Activated CD8-positive, alpha-beta memory T cell treated with anti-CD3 and anti-CD28 coated beads for 4 hours (primary cell): ENCODE measurements at places on chromosomes 12 and 14.

- DNase-seq, result no peak
Observed at GRCh38 chr14:67270145-67270753, 29.0 kb downstream of the PALS1 start.

DNA sequence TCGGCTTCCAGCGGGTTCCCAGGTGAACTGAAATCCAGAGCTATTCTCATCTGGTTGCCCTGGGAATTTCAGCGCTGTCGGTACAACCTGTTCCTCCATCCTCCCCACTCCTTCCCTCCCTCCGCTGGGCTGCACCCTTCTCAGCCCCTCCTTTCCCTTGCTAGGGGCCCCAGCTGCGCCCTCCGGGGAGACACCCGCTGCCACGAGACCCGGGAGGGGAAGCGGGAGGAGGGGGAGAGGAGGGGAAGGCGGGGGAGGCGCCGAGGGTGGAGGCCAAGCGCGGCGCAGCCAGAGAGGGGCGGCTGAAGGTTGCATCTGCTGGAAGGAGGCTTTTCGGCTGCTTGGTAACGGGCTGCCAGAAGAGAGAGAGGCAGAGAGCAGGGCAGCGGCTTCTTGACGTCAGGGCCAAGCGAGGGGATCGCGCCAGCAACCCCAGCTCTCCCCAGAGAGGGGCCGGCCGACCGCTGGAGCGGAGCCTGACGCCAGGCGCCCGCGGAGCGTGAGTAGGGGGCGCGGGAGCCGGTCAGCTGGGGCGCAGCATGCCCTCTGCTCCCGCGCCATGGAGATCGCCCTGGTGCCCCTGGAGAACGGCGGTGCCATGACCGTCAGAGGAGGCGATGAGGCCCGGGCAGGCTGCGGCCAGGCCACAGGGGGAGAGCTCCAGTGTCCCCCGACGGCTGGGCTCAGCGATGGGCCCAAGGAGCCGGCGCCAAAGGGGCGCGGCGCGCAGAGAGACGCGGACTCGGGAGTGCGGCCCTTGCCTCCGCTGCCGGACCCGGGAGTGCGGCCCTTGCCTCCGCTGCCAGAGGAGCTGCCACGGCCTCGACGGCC lies at the start of gene KCNA5:
Gene KCNA5, plus strand, starts transcription at position 291 of the 831 bp plus-strand sequence. Its CDS starts 269 bp downstream, at position 560.
- no peak for DNase-seq

GRCh38 chr12:46357438-46358324 lies 14.9 kb downstream of the SLC38A2 start:
- no peak for DNase-seq

DNA sequence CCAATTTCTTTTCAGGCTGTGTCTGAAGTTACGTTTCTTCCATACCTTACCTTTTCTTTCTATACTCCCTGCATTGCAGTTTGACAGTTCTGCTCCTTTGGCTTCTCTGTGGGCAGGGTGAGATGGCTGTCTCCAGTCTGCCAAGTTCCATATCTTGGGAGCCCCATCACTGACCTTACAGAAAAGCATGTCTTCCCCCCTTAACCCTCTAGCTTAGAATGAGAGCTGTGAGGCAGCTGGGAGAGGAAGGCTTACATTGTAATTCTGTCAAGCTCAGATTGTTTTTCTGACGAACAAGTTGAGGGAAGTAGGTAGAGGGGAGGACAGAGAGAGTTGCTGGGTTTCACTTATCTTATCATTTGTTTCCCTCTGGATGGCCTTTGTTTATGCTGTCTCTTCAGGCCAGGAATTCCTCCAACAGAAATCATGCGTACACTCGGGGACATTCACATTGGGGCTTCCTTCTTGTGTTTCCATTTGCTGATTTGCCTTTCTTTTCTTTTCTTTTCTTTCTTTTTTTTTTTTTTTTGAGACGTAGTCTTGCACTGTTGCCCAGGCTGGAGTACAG lies 9.3 kb downstream of the DAAM1 start:
- DNase-seq, result no peak

DNA sequence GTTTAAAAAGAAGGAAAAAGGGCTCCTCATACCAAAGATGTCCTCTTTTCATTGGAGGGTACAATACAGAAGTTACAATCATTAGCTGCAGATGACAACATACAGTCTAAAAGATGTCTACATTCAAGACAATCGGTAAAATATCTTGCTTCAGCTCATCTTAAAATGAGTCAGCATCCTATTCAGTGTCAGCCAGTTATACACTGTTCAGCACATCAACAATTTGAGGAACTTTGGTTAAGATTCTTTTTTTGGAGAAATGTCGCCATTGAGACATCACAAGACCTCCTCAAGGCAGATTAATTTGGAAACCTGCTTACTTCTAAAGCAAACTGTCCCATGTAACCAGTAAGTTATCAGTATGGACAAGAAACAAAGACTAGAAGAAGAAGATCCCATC lies 100.7 kb upstream of the SLC38A4 start:
- DNase-seq, result no peak

DNA sequence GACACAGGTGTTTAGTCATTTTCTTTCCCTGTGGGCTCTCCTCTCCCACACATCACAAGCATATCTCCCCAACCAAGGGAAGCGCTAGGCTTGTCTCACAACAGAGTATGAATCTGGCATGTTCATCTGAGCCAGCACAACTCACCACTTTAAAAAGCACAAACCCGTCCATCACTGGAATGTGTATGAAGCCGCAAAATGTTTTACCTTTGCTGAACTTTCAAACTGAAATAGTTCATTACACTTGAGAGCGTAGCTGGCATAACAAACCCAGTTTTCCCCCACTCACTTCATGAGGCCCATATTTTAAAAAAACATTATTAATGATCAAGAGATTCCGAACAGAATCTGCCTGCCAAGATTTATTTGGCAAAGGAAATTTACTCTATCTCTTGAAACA lies 15.8 kb downstream of the NID2 start:
- no peak for DNase-seq

- DNase-seq, result no peak
Observed at GRCh38 chr14:85178864-85179263, 351.1 kb upstream of the FLRT2 start.

DNA sequence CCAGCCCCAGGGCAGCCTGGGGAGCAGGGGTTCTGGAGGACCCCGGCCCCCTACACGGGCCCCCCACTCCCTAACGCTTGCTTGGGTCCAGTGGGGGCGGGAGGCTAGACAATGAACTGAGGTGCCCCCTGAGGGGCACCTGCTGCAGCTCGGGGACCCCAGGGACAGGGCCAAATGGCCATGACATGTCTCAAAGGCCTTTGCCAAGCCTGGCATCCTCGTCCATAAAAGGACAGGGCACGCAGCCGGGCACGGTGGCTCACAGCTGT lies 11.7 kb upstream of the C14orf180 start:
- no peak for DNase-seq

DNA sequence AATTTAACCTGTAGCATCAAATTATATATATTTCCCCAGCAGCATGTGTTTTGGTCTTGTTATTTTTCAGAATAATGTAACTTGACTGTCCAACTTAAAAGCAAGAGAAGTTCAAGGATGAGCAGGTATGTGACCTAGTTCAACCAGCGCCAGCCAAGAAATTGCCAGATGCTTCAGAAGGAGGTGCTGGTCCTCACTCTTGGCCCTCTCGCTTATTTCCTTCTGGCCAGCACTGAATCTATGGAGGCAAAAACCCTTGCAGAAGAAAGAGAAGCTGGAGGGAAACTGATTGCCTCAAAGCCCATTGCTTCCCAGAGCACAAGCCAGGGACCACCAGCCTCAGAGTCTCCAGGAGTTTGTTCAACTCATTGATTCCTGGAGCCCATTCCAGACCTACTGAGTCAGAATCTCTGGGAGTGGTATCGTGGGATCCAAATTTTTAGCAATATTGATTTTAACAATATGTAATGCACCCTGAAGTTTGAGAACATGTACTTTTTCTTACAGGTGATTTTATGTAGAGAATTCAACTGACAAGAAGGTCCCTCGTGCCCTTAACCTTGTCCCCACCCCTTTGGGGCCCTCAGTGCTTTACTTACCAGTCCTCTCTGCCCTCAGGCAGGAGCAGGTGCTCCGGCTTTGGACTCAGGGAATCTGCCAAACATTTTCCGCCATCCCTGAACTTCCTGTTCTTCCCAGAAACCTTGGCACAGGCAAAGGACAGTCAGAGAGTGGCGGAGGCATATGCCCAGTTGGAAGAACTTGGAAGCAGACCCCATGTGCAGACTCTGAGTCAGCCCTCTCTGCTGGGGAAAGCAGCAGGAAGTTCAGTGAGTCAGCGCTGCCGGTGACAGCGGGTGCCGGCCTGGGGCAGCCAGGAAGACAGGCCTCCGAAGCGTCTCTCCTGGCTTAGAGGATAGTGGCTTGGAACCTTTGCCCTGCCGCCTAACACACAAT lies 10.4 kb downstream of the BEST3 start:
- DNase-seq, result no peak

DNA sequence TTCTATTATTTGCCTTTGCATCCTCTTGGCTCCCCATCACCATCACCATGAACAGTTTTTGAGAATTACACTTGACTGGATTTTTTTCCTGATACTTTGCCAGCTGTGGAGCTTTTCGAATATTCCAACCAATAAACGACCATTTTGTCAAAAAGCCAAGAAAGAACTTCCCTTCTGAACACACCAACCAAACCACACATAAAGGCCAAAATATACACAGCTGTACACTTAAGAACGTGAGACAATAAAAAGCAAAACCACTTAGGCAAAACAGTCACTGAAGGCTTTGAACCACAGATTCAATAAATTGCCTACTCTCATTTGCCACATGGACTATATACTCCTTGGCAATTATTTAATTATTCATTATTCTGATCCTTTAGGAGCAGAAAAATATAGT lies 1.1 kb downstream of the C14orf93 start:
- DNase-seq, result no peak

GRCh38 chr12:31832740-31833729 lies 104.2 kb upstream of the AMN1 start:
- peak; percentile 2 for DNase-seq

- no peak for DNase-seq
Observed at GRCh38 chr12:57131896-57132744, 3.8 kb downstream of the LRP1 start.

DNA sequence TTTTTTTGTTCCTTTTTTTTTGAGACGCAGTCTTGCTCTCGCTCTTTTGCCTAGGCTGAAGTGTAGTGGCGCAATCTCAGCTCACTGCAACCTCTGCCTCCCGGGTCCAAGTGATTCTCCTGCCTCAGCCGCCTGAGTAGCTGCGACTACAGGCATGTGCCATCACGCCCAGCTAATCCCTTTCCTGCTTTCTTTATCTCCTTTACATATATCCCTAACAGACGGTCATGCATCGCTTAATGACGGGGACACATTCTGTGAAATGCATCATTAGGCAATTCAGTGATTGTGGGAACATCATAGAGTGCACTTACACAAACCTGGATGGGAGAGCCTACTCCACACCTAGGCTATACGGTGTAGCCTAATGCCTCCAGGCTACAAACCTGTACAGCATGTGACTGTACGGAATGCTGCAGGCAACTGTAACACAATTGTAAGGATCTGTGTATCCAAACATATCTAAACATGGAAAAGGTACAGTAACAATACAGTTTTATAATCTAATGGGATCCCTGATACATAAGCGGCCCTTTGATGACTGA lies 32.8 kb downstream of the NOS1 start:
- DNase-seq, result no peak

GRCh38 chr12:44696542-44696941 lies 179.6 kb downstream of the NELL2 start:
- no peak for DNase-seq

- DNase-seq, result no peak
Observed at GRCh38 chr14:65566820-65567522, 154.4 kb downstream of the FUT8 start.

DNA sequence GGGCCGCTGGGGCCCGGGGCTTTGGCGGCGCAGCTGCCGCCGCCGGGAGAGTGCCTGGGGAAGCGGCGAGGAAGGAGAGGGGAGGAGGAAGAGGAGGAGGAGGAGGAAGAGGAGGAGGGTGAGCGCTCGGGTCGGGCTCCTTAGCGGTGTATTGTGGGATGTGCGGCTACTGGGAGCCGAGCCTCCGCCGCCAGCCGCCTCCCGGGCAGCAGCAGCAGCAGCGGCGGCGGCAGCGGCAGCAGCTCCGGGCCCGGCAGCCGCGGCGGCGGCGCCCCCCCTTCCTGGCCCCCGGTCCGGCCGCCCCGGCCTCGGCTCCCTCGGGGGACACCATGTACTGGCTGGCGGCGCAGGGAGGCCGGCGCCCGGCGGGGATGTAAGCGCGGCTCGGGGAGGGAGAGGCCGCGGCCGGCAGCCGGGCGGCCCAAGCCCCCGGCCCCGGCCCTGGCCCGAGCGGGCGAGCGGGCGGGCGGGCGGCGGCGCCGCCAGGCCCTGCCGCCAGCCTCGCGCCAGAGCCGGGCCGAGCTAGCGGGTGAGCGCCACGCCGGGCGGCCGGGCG lies at the start of gene SETD1B:
Gene SETD1B, plus strand, starts transcription at position 149 of the 556 bp plus-strand sequence. CDS start 729 bp downstream, outside the sequence.
- DNase-seq, result no peak

DNA sequence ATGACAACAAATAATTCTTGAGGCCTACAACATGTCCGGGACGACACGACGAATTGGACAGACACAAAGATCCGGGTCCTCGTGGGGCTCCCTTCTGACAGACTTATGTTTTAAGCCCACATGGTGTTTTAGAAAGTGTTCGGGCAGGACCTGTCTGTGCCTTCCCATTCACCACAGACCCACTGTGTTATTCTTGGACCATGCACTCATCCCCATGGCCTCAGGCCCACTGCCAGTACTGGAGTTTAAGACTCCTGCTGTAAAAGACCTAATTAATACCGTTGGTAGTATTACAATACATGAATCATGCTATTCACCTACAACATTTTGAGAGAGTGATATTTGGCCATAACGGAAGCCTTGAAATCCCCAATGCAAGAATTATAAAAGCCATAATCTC lies 20.0 kb downstream of the SLC15A4 start:
- DNase-seq, result no peak

- DNase-seq, result no peak
Observed at GRCh38 chr12:120126635-120127005, 10.1 kb upstream of the RAB35 start.

- DNase-seq, result no peak
Observed at GRCh38 chr14:104135121-104135903, 3.1 kb upstream of the KIF26A start.

DNA sequence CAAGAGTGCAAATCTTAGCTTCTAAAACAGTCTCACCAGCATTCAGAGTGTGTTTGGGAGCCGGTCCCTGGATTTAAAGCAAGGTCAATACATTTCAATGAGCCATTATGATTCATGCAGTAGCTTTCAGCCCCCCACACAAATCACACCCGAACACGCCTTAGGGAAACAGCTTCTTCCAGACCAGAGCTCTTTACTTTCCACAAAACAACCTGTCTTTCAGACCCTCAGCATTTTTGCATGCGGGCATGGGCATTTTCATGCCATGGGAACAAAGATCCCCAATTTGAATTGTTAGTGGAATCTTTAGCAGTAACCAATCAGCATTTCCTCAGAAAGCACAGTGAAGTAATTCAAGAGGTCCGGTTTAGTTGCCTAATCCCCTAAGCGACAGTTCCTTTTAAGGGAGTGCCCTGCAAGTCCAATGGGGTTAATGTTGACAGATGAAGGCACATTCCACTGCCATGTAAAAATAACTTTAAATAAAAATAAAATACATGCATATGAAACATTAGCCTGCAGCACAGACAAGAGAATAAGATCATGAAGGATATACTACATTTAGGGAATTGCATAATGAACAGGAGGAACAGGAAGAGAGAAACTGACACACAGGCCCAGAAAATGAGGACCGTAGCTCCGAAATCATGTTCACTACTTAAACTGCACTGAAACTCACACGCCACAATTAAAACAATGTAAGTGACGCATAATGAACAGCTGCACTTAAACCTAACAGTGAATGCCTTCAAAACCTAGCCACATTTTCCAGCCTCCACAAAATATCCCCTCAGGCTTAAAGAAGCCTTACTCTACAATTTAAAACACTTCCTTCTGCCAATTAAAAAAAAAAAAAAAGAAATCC lies 4.0 kb downstream of the VPS37B start:
- no peak for DNase-seq
